ENCODE measurements at places on chromosomes 3 and 15. TPM values are rescaled to one million over a fixed set of nuclear protein-coding genes. Genes with fewer than 3 reads are reported as not detected.

Gene CFAP20DC
- total RNA-seq: 1.5 TPM

Gene EFCAB12
- total RNA-seq: 0.04 TPM

Gene PGBD4
- 1.6 TPM for total RNA-seq

Gene MUC4
- total RNA-seq: 0.18 TPM

Gene ATP8B4
- 4.9 TPM for total RNA-seq

Gene GOLGA8Q
- 0.75 TPM for total RNA-seq

Gene NLGN1
- 8.5 TPM for total RNA-seq

Gene CHRD
- total RNA-seq: 14.1 TPM

Gene PEX5L
- not detected for total RNA-seq

Gene CCR4
- total RNA-seq: 0.04 TPM

Gene CCR5
- 0.13 TPM for total RNA-seq

Gene MESP2
- total RNA-seq: 0.49 TPM

Gene DNAH12
- 0.58 TPM for total RNA-seq

Gene STRA6
- 0.40 TPM for total RNA-seq

Gene PLAAT1
- total RNA-seq: 24.3 TPM
